ENCODE measurements at places on chromosomes 2 and 18.

GRCh38 chr18:27713037-27713737, 463.7 kb downstream of the CDH2 start:
- DNase-seq: peak; percentile 29

DNA sequence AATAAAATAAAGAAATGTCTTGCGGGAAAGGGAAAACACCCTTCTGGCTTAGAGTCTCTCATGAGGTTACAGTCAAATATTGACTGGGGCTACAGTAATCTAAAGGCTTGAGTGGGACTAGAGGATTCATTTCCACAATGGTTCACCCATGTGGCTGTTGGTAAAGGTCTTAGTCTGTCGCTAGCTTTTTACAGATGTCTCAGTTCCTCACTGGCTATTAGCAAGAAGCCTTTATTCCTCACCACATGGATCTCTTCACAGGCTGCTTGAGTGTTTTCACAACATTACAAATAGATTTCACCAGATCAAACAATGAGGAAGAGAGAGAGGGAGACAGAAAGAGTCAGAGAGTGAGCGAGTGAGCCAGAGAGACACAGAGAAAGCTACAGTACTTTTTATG, 8.3 kb upstream of the ZC3H15 start:
- no peak for DNase-seq

DNA sequence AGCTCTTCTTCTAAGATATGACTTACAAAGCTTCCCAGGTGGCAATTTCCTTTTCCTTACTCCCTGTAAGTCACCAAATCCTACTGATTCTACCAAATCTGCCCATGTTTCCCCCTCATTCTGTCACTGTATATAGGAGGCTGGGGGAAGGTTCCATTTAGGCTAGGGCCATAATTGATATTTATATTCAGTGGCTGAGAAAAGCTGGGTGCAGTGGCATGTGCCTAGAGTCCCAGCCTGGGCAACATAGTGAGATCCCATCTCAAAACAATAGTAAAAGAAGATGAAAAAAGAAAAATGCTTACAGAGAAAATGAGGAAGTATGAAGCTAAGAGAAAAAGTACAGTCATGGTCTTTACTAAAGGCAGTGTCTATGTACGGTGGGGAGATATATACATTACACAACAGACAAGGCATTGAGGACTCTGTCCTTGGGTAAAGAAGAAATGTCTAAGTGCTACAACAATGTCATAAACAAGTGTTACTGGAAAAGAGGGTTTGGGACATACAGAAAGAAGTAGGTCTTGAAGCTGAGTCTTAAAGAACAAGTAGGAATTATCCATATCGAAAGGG, 4.8 kb downstream of the CWC22 start:
- no peak for DNase-seq

GRCh38 chr2:71843391-71843850, 304.2 kb downstream of the CYP26B1 start:
- DNase-seq: no peak

GRCh38 chr2:67899187-67899586, 163.6 kb downstream of the C1D start:
- DNase-seq: no peak

DNA sequence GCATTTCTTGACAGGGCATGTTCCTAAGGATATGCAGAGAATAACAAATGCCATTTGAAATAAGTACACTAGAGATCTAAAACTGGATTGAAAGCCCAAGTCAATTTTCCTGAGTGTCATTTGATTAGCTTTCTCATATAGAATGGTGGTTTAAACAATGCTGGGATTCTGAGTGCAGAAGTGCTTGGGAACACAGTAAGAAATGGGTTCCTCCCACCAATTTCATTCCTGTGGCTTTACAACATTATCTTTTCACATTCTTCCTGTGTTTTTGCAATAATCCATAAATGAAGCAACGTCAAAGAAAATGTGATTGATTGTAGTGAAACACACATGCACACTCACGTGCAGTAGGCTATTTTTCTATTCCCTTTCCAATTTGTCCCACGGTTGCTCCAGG, 1858.4 kb upstream of the PIK3C3 start:
- no peak for DNase-seq

GRCh38 chr2:225171350-225171749, 129.1 kb upstream of the DOCK10 start:
- no peak for DNase-seq

DNA sequence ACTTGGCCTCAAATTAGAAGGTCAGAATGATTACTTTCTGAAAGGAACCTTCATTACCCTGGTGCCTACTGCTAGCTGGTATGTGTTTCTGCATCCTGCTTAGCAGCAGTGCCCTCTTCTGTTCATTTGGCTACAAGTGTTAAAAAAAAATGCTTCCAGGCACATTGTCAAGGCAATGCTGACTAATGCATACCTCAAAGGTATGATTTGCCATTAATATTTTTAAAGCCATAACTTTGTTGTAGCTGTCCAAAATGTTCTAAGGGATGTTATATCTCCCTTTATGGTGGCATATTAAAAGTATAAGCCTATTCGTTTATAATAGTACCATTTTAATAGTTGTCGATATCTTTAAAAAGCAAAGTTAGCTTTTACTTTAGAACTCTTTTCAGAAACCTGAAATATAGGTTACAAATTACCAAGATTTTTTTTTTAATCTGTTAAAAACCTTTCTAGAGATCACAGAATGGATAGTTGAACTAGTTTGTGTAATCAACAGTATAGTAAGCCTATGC, 52.0 kb upstream of the FAM171B start:
- DNase-seq: peak; percentile 44

Measured in SK-N-DZ (cell line).